ENCODE measurements at places on chromosomes 13 and 19.

- DNase-seq = no peak
Measured at GRCh38 chr13:105798541-105798940, 736.9 kb downstream of the EFNB2 start.

DNA sequence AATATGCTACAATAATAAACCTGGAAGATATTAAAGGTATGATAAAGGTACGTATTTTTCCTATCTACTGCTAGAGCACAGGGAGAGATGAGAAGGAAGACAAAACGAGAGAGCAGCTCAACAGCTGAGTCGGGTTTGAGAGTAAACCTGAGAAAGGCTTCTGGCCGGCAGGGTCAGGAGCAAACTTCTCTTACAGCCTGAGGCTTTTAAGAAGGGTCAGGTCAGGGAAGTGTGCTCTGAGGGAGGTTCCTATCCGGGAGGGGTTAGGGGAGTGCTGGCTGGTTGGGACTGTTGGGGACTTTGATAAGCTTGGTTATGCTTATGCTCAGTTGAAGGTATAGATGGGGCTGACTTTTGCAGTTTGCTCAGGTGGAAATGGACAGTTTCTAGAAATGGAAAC lies 77.7 kb upstream of the PRR20A start:
- no peak for DNase-seq

GRCh38 chr13:33349288-33349985 lies 63.9 kb upstream of the STARD13 start:
- peak; percentile 20 for DNase-seq

DNA sequence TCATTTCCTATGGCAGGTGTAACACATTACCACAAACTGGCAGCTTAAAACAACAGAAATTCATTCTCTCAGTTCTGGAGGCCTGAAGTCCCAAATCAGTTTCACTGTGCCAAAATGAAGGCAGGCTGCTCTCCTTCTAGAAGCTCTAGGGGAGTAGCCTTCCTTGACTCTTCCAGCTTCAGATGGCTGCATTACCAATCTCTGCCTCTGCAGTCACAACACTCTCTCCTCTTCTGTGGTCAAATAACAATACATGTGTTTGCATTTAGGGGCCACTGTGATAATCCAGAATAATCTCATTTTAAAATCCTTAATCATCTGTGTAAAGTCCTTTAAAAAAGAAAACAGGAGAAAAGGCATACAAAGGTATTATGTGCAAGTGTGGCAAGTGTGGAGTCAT lies 7.8 kb downstream of the DIAPH3 start:
- peak; percentile 23 for DNase-seq

DNA sequence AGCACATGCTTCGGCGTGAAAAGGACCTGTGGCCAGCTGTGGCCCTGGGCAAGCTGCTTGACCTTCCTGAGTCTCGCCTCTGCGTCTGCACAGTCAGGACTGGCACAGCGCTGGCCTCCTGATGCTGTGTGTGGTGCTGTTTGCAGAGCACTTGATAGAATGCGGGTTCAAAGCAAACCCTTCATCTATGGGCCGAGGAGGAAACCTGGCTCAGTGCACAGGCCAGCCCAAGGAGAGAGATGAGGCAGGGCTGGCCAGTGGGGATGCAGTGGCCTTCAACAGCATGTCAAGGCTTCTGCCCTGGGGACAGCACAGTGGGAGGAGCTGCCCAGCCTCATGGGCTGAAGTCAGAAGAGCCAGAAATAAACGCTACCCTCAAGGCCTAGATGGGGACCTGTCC lies 21.3 kb upstream of the VSTM2B start:
- DNase-seq = no peak

DNA sequence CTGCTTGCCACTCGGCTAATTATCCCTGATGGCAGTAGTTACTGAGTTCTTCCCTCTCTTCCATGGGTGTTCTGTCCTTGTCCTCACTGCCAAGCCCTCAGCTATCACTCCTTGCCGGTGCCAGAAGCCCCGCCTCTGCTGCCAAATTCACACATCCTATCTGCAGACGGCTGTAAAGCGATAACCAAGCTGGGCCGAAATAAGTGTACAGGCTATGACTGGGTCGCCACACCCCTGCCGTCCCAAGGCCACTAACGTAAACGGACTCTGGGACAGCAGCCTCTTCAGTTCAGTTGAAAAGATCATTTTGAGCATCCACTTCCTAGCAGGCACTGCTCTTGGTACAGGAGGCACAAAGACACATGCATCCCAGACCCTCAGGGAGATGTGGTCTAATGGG lies 13.3 kb downstream of the SLC7A1 start:
- DNase-seq = no peak

DNA sequence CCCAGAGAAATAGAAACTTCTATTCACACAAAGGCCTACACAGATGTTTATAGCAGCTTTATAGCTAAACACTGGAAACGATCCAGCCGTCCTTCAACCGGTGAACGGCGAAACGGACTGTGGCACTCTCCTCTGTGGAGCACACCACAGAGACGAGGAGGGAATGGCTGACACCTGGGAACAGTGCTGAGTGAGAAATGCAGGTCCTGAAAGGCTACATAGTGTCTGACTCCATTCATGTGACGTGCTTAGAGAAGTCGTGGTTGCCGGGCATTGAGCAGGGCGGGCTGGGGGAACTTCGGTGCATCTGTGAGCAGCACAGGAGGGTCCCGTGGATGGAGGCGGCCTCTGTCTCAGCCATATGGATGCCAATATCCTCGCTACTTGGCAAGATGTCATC lies 3.1 kb upstream of the GRK1 start:
- no peak for DNase-seq

- DNase-seq = peak; percentile 46
Measured at GRCh38 chr13:38662362-38662761, 24.5 kb upstream of the FREM2 start.

DNA sequence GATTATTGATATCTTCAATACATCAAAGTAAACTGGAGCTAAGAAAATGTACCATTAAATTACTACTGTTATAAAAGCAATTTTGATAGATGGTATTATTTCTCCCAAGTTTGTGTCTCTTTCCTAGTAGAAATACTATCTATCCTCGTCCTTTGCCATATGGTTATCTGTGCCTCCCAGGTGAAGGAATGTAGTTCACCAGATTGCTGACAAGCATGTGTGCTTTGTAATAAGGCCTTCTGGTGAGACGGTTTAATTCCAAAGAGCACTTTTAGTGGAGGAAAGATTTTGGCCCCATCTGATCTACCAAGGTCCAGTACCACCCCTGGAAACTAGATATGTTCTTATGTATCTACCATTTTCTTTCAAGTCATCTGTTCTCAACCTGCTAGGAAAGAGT lies 243.6 kb downstream of the DLEU7 start:
- no peak for DNase-seq

DNA sequence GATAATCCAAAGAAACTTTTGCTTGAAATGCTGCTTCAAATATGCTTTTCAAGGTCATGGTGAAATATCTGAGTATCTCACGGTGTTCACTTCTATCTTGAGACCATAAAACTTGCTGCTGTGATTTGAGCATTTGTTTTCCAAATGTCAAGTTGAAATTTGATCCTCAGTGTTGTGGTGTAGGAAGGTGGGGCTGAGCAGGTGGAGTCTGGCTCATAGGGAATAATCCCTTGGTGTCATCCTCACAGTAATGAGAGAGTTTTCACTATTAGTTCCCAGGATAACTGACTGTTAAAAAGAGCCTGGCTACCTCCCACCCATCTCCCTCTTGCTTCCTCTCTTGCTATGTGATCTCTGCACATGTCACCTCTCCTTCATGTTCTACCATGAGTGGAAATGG lies 858.0 kb upstream of the SLITRK5 start:
- no peak for DNase-seq

- no peak for DNase-seq
Measured at GRCh38 chr13:109548374-109548773, 238.0 kb downstream of the IRS2 start.

DNA sequence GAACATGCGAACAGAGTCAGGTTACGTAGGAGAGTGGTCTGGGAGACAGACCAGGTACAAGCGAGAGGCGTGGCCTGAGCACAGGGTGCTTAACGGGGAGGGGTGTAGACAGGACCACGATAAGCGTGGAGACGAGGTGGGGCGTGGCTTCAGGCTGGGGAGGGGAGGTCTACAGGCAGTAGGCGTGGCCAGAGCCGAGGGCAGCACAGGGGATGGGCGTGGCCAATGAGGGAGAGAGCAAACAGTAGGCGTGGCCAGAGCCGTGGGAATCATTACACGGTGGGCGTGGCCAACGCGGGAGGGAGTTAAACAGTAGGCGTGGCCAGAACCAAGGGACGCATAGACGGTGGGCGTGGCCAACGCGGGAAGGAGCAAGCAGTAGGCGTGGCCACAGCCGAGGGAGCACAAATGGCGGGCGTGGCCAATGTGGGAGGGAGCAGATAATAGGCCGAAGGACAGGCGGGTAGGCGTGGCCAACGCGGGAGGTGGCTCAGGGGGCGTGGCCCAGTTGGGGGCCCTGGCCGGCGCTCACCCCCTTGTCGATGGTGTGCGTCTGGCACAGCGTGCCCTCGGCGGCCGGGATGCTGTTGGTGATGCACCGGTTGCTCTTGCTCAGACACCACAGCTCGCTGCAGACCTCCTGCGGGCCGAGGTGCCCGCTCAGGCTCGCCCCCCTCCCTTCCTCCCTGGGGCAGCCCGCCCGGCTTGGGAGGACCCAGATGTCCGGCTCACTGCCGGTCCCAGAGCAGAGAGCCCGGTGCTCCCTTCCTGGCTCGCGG lies 15.2 kb upstream of the MYO1F start:
- peak; percentile 97 for DNase-seq

- no peak for DNase-seq
Measured at GRCh38 chr19:12858041-12858928, 20.0 kb downstream of the MAST1 start.

- DNase-seq = no peak
Measured at GRCh38 chr13:107712145-107712860, 503.0 kb downstream of the LIG4 start.

DNA sequence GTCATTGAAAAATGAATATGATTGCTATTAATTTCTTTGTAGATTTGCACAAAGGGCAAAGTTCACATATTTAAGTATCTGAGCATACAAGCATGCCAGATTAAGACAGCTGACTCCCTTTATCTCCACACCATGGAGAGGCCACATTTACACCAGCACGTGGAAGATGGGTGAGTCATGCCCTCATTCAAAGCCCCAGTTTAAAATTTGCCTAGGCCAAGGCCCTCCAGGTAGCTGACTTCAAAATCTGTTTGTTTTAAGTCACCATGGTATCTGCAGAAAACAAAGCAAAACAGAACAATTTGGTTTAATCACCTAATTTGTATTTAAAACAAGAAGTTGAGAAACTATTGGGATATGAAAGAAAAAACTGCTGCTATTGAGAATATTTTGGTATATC lies 109.2 kb downstream of the ESD start:
- peak; percentile 27 for DNase-seq

- DNase-seq = peak; percentile 35
Measured at GRCh38 chr19:45075301-45076028, 813 bp downstream of the ZNF296 start.

GRCh38 chr13:36883824-36884223 lies 36.2 kb downstream of the SMAD9 start:
- no peak for DNase-seq

DNA sequence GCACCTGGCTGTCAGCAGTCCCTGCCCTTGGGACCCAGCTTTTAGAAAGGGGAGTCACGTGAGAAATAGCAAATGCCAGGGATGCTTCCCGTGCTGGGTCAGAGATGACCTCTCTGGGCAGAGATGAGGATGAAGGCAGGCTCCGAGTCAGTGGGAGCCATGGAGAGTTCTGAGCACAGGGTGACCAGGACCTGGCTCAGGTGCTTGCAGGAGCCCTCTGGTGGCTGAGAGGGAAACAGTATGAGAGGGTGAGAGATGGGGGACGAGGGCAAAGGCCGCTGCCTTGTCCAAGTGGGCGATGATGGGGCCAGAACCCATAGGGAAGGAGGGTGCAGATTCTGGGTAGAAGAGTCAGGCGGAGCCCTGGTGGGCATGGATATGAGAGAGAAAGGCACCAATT lies 15.8 kb downstream of the TMED1 start:
- no peak for DNase-seq

GRCh38 chr19:32224371-32225244 lies 120.8 kb upstream of the ZNF507 start:
- peak; percentile 42 for DNase-seq

DNA sequence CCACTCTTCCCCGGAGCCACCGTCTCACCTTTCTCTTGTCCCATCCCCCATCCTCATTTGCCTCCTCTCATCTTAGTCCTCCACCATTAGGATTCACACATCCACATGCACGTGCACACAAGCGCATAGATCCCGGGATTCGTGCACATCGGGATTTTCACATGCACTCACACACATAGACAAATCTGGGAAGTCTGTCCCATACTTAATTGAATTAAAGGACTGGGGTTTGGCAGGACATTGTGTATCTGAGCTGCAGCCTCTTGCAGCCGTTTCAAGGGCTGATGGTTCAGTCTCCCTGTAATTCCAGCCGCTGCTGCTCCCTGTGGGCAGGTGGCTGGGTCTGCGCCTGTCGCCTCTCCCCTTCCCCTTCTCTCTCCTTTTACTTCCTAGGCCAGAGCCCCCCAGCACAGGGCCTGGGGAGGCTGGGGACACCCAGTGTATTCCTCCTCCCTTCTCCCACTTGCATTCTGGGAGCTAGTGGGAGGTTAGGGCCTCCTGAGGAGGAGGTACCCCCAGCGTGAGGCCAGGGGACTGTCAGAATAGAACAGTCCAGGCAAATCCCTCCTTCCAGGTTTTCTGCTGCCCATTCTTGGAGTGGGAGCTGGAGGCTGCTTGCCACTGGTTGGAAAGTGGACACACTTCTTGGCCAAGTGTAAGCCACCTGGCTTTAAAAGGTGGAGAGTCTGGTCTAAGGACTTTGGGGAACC lies 43.6 kb downstream of the LYL1 start:
- no peak for DNase-seq

DNA sequence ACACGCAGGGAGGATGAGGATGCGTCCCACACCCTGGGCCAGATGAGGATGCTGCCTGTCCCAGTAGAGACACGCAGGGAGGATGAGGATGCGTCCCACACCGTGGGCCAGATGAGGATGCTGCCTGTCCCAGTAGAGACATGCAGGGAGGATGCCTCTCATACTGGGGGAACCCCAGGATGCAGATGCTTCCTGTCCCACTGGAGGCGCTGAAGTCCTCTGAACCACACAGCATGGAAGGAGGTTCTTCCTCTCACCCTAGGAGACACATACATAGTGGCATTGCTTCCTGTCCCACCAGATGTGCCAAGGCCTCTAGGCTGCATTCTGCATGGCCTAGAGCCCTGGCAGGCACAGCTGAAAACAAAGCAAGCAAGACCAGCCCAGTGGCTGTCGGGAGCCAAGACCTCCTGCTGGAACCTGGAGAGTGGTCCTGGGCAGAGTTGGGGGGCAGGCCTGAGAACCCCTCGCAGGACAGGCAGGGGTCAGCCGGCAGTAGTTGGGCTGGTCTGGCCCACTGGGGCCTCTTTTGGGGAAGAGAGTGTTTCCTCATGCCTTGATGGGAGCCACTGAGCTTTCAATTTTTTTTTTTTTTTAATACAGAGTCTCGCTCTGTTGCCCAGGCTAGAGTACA lies 4.3 kb downstream of the HPN start:
- DNase-seq = peak; percentile 41

DNA sequence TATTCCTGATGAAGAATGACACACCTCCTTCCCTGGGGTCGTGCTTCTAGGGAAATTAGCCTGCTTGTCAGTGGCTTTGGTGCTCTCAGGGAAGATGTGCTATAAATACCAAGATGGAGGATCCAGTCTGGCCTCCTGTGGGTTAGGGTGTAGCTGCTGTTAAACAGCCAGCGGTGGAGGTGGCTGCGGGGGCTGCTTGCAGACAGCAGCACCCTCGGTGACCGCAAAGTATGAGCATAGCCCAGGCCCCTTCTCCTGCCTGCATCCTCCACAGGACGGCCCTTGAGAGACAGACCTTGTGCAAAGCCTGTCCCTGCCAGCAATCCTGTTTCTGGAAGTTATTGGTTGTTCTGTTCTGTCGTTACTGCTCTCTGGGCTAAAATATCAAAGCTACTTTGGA lies 11.4 kb downstream of the VSTM2B start:
- no peak for DNase-seq

- DNase-seq = no peak
Measured at GRCh38 chr19:50178859-50179537, 15.9 kb upstream of the IZUMO2 start.
